ENCODE measurements at places on chromosomes 13 and 19.

DNA sequence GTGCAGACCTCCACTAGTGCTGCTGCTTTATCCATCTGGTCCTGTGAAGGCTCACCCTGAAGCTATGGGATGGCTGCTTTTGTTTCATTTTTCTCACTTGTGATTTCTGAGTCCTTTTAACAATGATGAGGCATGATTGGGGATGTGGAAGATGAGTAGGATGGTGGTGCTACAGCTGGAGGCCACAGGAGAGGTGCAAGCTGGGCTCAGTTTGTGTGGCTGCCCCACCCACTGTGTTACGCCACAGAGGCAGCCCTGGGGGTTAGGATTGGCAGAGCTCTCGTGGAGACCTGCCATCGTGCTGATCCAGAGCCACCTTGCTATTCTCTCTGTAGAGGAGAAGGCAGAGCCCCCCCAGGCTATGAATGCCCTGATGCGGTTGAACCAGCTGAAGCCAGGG lies 19.6 kb upstream of the QTRT1 start:
- DNase-seq: no peak

GRCh38 chr19:13689085-13689484 lies 75.2 kb upstream of the MRI1 start:
- DNase-seq: peak; percentile 51

DNA sequence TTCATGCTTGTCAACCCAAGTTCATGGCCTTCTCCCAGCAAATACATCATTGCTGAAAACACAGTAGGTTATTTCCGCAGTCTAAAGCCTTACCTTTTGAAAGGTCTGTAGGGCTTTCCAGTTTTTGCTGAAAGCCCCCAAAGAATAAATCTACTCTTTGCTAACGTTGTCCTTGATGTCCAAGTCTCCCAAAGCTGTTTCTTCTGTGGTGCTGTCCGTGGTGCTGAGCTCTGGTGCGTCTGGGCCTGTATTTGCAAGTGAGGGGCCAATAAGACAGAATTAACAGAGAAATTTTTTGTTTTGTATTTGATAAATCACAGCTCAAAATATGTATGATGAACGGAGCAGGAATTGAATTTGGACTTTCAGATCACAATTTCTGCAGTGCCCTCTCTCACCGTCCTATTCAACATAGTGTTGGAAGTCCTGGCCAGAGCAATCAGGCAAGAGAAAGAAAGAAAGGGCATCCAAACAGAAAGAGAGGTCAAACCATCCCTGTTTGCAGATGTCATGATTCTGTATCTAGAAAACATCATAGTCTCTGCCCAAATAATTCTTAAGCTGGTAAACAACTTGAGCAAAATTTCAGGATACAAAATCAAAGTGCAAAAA lies 9.8 kb upstream of the LGALS16 start:
- DNase-seq: no peak

GRCh38 chr13:112104881-112105234 lies 37.9 kb downstream of the SOX1 start:
- DNase-seq: no peak

DNA sequence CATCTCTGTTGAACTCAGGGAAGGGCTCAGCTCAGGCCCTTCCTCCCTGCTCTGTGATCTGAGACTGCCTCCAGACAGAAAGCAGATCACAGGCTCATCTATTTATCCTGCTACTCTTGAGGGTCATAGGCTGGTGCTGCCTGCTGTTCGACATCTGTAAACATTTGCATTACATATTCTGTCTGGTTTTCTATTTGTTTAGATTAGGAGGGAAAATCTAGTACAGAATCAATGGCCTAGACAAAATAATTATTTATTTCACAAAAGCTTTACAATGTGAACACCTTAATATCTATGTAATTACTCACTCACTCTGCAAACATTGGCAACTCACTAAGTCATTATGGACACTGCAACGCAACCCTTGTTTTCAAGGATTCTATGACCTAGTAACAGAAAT lies 43.0 kb downstream of the CEP89 start:
- DNase-seq: no peak

DNA sequence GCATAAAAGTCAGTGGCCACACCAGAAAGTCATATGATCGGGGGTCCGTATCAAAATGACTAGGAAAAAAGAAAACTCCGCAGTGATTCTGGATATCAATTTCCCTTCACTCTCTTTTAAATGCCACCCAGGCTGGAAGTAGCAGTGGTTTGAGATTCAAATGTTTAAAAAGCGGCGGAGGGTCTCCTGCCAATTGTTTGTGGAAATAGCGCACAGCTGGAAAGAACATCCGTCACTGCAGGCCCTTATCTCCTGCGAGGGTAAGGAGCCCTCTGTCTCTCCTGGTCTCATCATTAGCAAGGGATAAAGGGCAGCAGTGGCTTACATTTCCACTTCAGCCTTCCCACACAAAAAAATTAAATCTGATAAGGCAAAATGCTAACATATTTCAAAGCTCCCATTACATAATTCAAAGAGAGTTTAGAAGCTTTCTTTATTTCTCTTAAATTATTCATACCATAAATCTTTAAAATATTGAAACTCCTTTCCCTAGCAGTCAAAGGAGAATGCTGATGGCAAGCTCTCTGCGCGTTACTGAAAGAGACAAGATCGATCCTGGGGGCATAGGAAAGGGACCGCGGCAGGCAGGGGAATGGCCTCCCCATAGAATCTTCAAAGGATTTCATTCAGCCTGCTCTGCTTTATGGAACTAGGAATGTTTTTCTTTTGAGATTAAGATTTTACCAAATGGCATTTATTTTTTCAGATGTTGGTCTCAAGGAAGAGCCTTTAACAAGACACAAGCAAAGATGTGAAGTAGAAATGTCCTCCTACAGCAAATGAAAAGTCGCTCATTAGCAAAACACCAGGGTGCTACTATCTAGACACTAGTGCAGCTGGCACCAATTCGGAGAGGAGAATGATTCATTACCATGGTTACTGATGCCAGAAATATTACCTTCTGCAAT lies 35.0 kb downstream of the AMER2 start:
- DNase-seq: no peak

DNA sequence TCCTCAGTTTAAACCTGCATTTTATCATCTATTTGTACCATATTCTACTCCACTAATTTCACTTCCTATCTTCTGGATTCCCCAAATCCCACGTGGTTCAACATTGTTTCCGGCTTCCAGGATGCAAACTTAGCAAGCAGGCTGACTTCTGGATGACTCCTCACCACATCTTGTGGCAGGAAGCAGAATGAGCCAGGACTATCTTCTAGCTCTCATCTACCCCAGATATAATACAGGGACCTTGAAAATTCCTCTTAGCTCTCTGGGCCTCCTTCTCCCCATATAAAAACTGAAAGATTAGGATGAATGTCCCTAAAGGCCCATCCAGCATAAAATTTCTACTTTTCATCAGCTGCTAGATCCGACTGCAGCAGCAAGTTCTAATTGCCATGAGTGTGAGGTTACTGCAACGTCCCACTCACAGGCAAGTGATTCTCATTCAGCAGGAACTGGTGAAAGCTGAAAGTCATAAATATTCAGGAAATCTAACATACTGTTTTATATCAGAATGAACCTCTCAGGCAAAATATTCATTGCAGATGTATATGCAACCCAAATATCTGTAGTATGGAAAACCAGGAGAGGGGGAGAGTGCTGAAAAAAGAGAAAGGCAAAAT lies 93.4 kb downstream of the KCTD12 start:
- no peak for DNase-seq

GRCh38 chr13:59790626-59791025 lies 373.1 kb downstream of the DIAPH3 start:
- DNase-seq: no peak

DNA sequence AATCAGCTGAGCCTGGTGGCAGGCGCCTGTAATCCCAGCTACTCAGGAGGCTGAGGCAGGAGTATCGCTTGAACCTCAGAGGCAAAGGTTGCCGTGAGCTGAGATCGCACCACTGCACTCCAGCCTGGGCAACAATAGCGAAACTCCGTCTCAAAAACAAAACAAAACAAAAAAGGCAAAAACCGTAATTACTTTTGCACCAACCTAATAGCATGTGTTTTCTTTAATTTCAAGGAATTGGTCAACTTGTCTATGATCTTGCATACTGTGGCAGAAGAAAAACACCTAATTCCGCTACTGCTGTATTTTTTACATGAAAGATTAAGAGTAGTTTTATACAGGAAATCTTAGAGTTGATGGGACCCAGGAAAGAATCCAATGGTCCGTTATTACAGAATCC lies 241.2 kb downstream of the COL4A1 start:
- DNase-seq: no peak

GRCh38 chr19:27909185-27909840 lies 1303.6 kb downstream of the UQCRFS1 start:
- no peak for DNase-seq

DNA sequence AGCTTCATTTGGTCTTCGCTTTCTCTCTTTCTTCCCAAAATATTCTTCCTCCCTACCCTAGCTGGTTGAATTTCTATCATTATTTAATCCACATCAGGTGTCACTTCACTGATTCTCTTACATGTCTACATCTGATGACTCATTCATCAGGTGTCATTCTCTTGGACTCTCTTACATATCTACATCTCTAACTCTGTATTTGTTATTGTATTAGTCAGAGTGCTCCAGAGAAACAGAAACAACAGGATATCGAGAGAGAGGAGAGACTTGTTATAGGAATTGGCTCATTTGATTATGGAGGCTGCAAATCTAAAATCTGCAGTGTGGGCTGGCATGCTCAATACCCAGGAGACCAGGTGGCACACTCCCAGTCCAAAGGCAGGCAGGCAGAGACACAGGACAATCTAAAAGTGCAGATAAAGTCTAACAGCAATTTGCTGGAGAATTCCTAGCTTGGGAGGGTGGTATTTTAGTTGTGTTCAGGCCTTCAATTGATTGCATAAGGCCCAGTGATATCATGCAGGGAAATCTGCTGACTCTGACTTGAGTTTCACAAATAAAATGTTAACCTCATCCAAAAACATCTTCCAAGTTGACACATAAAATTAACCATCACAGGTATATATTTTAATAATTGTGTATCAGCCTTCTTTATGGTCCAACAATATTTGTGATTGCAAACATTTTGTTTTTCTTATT lies 541.4 kb upstream of the SLITRK5 start:
- no peak for DNase-seq

GRCh38 chr13:100269837-100270236 lies 180.9 kb downstream of the PCCA start:
- no peak for DNase-seq

GRCh38 chr19:34241513-34242337 lies 12.6 kb upstream of the GARRE1 start:
- DNase-seq: peak; percentile 37

DNA sequence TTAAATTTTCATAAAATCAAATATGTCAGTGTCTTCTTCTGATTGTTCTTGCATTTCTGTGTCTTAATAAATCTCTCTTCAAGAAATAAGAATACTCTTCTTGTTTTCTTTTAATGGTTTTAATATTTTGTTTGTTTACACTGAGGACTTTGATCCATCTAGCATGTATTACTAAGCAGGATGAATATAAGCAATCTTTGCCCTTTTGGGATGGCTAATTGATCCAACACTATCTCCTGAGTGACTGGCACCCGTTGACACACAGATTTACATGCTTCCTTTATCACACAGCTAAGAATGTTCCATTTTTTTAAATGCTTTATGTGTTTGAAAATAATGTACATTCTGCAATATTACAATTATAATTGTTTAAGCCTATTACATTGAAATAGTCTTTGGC lies 134.5 kb downstream of the TBC1D4 start:
- DNase-seq: no peak

GRCh38 chr19:41815301-41815700 lies 18.9 kb downstream of the CEACAM3 start:
- no peak for DNase-seq

DNA sequence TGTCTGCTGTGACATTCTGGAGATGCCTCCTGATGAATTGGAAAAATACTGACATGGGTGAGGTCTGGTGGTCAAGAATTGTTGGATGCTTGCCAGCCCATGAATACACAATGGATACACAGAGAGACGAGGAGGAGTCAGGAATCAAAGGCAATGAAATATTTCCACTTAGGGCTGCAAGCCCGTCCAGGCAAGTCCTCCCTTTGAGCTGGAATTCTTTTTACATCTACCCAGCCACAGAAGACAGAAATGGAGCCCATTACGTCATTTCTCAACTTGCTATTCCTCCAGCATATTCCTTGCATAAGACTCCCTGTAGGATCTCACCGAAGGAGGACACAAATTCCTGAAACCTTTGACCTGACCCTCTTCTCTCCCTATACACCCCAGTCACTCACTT lies 15.7 kb upstream of the IGFL4 start:
- no peak for DNase-seq

- no peak for DNase-seq
These were observed 236.3 kb downstream of the COL4A1 start for GRCh38 chr13:110070511-110071120.

Measured in BE2C (cell line).